Amygdala (tissue), 56 donors: ENCODE measurements at places on chromosomes 5 and 9.

DNA sequence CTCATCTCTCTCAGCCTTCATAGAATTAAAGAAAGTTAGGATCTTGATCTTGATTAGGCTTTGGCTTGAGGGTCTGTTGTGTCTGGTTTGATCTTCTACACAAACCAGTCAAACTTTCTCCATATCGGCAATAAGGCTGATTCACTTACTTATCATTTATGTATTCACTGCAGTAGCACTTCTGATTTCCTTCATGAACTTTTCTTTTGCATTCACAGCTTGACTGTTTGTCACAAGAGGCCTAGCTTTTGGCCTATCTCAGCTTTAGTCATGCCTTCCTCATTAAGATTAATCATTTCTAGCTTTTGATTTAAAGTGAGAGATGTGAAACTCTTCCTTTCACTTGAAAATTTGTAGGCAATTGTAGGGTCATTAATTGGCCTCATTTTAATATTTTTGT lies 62.8 kb downstream of the SH3RF2 start:
- DNase-seq: no peak

DNA sequence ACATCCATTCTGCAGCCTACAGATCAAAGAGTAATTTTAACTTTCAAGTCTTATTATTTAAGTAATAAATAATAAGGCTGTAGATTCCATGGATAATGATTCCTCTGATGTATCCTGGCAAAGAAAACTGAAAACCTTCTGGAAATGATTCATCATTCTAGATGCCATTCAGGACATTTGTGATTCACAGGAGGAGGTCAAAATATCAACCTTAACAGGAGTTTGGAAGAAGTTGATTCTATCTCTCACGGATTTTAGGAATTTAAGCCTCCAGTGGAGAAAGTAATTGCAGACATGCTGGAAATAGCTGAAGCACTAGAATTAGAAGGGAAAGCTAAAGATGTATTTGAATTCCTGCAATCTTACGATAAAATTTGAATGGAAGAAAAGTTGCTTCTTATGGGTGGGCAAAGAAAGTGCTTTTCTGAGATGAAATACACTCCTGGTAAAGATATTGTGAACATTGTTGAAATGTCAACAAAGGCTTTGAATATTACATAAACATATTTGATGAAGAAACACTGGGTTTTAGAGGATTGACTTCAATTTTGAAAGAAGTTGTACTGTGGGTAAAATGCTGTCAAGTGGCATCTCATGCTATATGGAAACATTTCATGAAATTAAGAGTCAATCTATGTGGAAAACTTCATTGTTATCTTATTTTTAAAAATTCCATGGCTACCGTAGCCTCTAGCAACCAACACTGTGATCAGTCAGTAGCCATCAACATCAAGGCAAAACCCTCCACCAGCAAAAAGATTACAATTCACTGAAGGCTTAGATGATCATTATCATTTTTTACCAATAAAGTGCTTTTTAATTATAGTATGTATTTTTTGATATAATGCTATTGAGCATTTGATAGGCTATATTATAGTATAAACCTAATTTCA lies 1141.0 kb downstream of the CDH12 start:
- no peak for DNase-seq

GRCh38 chr5:125463466-125464092 lies 717.1 kb upstream of the ZNF608 start:
- DNase-seq: no peak

- DNase-seq: no peak
Measured at GRCh38 chr5:145942201-145942600, 5.8 kb downstream of the SH3RF2 start.

GRCh38 chr9:134947265-134947955 lies 29.7 kb upstream of the FCN1 start:
- DNase-seq: no peak

- no peak for DNase-seq
Measured at GRCh38 chr5:76941442-76941841, 11.4 kb upstream of the CRHBP start.

DNA sequence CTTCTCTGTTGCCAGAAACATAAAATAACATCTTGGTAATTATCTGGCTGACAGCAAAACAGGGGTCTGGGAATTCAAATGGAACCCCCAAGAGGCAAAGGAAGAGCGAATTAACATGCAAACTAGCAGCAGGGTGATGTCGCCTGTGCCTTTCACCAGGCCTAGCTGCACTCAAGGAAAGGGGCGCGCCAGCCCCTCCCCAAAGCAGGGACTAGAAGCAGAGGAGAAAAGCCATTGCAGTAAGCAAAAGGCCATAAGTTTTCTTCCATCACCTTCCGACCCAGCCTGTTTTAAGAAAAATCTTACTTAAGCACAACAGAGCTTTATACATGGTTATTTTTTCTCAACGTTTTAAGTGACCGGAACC lies 539 bp downstream of the POC5 start:
- no peak for DNase-seq
